ENCODE measurements at places on chromosomes 7 and 10.
A peak's percentile ranks its signal among the peaks of the same experiment; 100 is the strongest.

- no peak for DNase-seq
Observed at GRCh38 chr7:127064-127598, 65.2 kb upstream of the FAM20C start.

DNA sequence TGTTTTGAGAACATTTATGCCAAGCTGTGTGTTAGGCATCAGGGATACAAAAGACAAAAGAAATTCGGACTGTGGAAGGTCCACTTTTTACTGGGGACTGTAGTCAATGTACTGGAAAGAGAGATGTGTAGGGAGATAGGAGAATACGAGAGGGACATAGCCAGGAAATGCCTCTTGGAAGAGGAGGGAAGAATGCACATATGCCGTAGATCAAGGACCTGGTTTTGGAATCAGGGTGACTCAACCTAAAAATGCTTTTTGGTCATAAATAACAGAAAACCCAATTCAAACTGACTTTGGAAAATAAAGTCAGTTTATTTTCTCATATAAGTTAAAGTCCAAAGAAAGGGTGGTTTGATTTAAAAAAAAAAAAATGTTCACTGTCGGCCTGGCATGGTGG is 140.3 kb upstream of the TCF7L2 start:
- DNase-seq: no peak

DNA sequence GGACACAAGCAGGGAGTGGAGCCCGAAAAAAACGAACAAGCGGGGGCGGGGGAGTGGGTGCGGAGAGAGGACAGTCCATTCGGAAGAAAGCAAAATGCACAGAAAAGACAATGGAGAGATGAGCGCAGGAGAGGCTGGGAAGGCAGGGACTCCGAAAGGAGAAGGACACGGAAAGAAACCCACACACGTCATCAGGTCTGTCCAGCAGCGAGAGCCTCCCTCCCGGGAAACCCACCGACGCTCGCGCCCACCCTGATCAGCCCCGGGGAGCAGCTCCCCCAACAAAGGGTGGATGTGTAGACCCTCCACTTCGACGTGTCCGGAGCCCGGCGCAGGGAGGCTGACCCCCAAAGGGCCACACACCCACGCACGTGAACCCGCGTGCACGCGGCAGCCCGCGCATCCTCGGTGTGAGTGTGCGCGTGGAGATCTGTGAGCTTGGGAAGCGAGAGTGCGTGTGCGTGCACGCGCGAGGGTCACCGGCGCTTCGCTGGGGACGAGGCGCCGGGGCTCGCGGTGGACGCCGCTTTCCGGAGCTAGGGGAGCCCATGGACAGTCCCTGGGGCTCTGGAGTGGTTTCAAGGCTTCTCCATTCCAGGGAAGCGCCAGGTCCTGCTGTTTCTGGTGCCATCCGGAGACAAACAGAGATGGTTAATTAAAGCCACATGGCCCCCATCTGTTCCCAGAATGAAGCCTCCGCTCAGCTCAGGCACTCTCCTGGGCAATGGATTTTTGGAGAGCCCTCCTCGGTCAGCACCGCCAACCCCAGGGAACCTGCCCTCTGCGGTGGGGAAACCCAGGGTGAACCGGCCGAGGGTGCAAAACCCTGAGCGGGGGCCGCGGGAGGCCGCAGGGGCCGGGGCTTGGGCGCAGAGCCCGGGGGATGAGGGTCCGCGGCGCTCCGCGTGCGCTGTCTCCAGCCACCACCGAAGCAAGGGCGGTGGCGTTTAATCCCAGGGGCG is 916 bp downstream of the LAMB1 start:
- no peak for DNase-seq

GRCh38 chr10:125846894-125847293 is 23.5 kb downstream of the BCCIP start:
- no peak for DNase-seq

DNA sequence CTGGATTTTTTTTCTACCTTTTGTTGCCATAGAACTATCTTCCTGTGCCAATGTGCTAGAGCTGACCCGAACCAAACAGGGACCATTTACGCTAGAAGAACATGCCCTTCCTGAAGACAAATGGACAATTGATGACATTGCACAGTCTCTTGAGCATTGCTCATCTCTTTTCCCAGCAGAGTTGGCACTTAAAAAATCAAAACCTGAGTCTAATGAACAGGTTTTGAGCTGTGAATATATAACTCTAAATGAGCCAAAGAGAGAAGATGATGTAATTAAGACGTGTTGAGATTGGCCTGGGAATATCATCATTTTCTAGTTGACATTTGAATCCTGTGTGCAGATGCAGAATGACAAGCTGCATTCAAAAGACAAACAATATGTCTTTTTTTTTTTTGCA is 37.1 kb downstream of the TRUB1 start:
- no peak for DNase-seq

DNA sequence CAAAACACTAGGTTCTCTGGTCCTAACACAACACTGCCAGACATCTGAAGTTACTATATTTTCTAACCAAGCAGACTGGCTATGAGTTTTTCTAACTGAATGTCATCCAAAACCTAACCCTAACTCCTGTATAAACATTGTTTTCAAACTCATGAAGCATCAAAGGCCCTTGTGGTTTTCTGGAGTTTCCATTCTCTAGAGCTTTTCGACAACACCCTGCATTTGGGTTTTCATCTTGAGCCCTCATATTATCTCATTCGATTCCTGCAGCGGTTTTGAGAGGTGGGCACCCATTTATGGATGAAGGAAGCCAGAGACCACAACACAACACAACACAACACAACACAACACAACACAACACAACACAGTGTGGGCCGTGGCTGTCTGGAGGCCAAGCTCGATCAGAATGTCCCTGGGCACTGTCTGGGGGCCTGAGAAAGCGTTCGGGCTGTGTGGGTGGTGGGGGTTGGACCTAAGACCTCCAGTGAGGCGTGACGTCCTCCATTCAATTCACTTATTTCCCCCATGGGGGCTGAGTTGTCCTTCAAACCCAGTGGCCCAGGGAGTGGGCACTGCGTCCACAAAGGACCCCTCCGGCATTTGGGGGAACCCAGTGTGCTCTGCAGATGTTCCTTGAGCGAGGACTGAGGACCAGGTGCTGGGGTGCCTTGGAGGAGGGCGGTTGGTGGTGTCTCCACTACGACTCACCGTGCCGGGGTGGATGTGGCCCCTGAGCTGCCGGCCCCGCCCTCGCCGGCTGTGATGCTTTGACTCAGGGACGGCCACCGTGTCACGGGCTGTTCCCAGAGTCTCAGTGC is 490.4 kb downstream of the DNAJB6 start:
- DNase-seq: no peak

DNA sequence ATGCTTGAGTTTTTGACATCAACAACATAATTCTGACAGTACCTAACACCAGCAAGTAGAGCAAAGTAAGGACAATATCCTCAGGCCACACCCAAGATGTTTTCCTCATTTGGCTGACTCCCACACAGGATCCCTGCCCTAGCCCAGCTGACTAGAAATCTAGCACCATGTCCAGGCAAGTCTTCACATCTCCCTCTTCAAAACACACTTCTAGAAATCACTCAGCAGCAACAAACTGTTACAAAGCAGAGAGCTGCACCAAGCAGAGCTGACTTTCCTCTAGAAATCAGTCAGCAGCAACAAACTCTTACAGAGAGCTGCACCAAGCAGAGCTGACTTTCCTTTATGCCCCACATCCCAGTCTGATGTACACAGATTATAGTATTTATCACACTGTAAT is 7.7 kb downstream of the TMEM168 start:
- no peak for DNase-seq

GRCh38 chr7:22867003-22867402 is 44.4 kb upstream of the TOMM7 start:
- no peak for DNase-seq

DNA sequence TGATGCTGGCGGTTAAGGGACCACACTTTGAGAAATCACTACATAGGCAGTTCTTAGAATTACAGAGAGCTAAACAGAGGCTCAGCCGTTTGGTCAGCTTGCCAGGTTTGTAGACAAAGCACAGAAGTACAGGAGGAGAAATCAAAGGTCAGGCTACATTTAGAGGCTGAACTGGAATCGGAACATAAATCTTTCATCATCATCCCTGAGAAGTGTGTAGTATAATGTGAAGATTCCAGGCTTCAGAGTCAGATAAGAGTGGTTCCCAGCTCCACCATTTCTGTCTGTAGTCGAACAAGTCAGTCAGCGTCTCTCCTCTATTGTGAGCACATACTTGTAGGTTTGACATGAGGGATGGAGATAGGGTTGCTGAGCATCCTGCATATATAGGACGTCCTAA is 18.9 kb downstream of the CDK1 start:
- DNase-seq: no peak

DNA sequence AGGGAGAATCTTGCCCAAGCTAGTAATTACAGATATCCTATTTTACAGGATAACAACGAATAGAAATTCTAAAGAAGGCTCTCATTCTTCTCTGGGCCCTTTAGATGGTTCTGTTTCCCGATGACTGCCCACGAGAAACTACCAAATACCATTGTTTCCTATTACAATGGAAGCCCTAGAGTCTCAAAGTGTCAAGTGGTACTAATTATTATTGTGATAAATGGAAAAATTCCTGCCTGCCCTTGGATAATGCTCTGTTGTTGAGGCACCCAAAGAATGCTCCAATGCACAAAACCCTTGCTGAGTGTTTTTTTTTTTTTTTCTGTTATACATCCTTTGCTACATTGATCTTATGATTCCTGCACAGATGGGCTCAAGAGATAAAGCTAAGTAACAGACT is 504.5 kb downstream of the XPNPEP1 start:
- DNase-seq: no peak

GRCh38 chr10:30581779-30582380 is 47.7 kb downstream of the LYZL2 start:
- peak; percentile 20 for DNase-seq

DNA sequence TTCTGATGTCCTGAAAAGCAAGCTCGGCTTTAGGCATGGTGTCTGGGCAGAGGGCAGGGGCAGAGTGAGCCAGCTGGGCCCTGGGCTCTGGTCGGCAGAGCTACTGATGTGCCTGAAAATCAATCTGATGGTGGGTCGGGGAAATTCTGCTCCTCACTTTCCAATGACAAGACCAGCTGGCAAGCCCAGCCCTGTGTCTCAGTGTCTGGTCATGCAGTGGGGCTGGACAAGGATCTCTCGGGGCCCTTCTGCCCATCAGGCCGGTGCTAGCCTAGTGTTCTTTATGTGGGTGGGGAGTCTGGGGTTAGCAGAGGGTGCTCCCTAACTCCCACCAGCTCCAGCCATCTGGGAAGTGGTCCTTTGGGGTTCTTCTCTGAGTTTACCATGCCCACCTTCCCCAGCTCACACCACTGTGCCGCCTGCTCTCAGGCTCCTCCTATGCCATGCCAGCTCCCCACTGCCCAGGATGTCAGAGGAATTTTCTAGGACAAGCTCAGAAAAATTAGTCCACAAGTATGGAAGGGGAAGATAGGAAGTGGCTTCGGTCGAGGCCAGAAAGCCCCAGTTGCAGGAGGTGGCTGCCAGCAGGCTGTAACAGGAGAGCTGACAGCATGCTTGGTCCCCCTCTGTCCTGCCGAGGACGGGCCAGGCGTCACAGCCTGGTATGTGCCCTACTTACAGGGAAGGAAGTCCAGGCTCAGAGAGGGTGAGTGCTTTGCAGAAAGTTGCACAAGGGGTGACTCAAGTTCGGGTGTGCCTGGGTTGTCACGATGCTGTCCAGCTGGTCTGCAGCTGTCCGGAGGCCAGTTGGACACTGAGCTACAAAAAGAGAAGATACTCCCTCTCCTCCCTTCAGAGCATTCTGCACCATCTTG is 135.2 kb downstream of the ADCY1 start:
- DNase-seq: no peak

GRCh38 chr10:107727767-107728317 is 563.3 kb upstream of the SORCS1 start:
- DNase-seq: no peak

GRCh38 chr10:77293773-77294172 is 343.8 kb downstream of the KCNMA1 start:
- no peak for DNase-seq

DNA sequence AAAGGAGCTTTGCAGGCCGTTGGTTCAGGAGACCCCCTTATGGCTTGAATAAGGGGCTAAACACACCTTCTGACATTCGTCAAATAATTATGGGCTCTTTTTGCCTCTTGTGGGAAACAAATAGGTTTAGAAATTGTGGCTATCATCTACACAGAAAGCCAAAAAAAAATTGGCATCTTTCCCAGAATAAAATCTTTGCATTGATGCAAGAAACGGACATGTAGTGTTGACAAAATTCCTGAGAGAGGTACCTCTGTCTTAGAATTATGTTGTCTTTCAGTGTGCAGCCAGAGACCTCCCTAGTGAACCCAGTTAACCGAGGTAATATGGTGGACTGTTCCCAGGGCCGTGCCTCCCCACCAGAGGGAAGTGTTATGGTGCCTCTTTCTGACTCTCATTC is 283.9 kb downstream of the SDHAF3 start:
- DNase-seq: no peak

All from GM18507 (cell line).